WTC11 (cell line): ENCODE measurements at places on chromosomes 5 and 9. TPM values are rescaled to one million over a fixed set of nuclear protein-coding genes. Genes with fewer than 3 reads are reported as not detected.

Gene ENHO
- total RNA-seq, result 26.9 to 28.3 TPM (median 27.9 TPM) in 3 replicates

Gene MACIR
- total RNA-seq, result 12.4 to 13.8 TPM (median 13.1 TPM) in 3 replicates

Gene PCSK1
- total RNA-seq, result 2.7 to 4.5 TPM (median 3.6 TPM) in 3 replicates

Gene MVB12B
- total RNA-seq, result 4.9 to 5.7 TPM (median 5.5 TPM) in 3 replicates

Gene GHR
- 0.48 to 0.57 TPM (median 0.53 TPM) in 3 replicates for total RNA-seq

Gene PFN3
- total RNA-seq, result 0.48 TPM in 1 of 3 replicates, not detected in the others

Gene LIFR
- 12.9 to 14.4 TPM (median 13.7 TPM) in 3 replicates for total RNA-seq

Gene TIMD4
- total RNA-seq, result 0.13 TPM in 1 of 3 replicates, not detected in the others

Gene C9orf153
- total RNA-seq, result 0.21 to 0.53 TPM in 2 of 3 replicates, not detected in the other

Gene SHLD3
- 1.9 to 3.3 TPM (median 2.5 TPM) in 3 replicates for total RNA-seq

Gene DAPK1
- 127 to 130 TPM (median 129 TPM) in 3 replicates for total RNA-seq

Gene PCDHA7
- total RNA-seq, result 2.3 to 2.7 TPM (median 2.4 TPM) in 3 replicates

Gene DMRTA1
- 2.4 to 2.8 TPM (median 2.6 TPM) in 3 replicates for total RNA-seq

Gene CDX1
- total RNA-seq, result 0.09 to 0.14 TPM (median 0.13 TPM) in 3 replicates

Gene DNAJC21
- total RNA-seq, result 48.7 to 62.5 TPM (median 49.6 TPM) in 3 replicates

Gene SMAD5
- total RNA-seq, result 54.9 to 70.3 TPM (median 65.2 TPM) in 3 replicates

Gene SLC45A2
- total RNA-seq, result not detected in 3 replicates

Gene ARL14EPL
- total RNA-seq, result not detected in 3 replicates

Gene PTPDC1
- total RNA-seq, result 8.9 to 9.5 TPM (median 9.2 TPM) in 3 replicates

Gene SCGB3A2
- total RNA-seq, result 57.3 to 79.1 TPM (median 66.0 TPM) in 3 replicates

Gene PCDHGA11
- total RNA-seq, result 7.0 to 8.4 TPM (median 7.1 TPM) in 3 replicates

Gene CAVIN4
- 6.7 to 7.1 TPM (median 6.8 TPM) in 3 replicates for total RNA-seq

Gene OR1Q1
- not detected in 3 replicates for total RNA-seq

Gene MYMK
- 0.34 TPM in 1 of 3 replicates, not detected in the others for total RNA-seq

Gene RNF14
- total RNA-seq, result 17.0 to 22.6 TPM (median 20.5 TPM) in 3 replicates

Gene ADAMTS19
- total RNA-seq, result 28.0 to 30.5 TPM (median 28.5 TPM) in 3 replicates

Gene TUT7
- 18.8 to 24.5 TPM (median 19.8 TPM) in 3 replicates for total RNA-seq

Gene PCDHGC4
- total RNA-seq, result 4.5 to 6.1 TPM (median 5.1 TPM) in 3 replicates

Gene CCDC180
- 5.9 to 7.4 TPM (median 6.5 TPM) in 3 replicates for total RNA-seq

Gene TAF11L6
- not detected in 3 replicates for total RNA-seq

Gene TEX48
- total RNA-seq, result not detected in 3 replicates

Gene PCDHGB3
- 3.3 to 4.2 TPM (median 3.5 TPM) in 3 replicates for total RNA-seq

Gene AQP3
- total RNA-seq, result 3.0 to 3.6 TPM (median 3.5 TPM) in 3 replicates

Gene PRDM9
- total RNA-seq, result 0.15 TPM in 1 of 3 replicates, not detected in the others

Gene ANKRD18B
- 11.0 to 16.4 TPM (median 13.6 TPM) in 3 replicates for total RNA-seq

Gene FOXI1
- total RNA-seq, result not detected in 3 replicates

Gene SPOCK1
- 13.2 to 15.8 TPM (median 15.2 TPM) in 3 replicates for total RNA-seq

Gene NDOR1
- 40.3 to 49.0 TPM (median 43.2 TPM) in 3 replicates for total RNA-seq

Gene OR2K2
- not detected in 3 replicates for total RNA-seq

Gene CATSPER3
- total RNA-seq, result 0.34 to 0.44 TPM (median 0.37 TPM) in 3 replicates

Gene LPAR1
- 3.3 to 4.9 TPM (median 4.0 TPM) in 3 replicates for total RNA-seq

Gene EPB41L4A
- total RNA-seq, result 5.2 to 8.3 TPM (median 6.5 TPM) in 3 replicates

Gene CNTNAP3
- 4.6 to 7.9 TPM (median 4.8 TPM) in 3 replicates for total RNA-seq

Gene HTR4
- not detected in 3 replicates for total RNA-seq

Gene FGF1
- total RNA-seq, result 0.21 to 0.55 TPM in 2 of 3 replicates, not detected in the other

Gene BTF3
- 736 to 764 TPM (median 736 TPM) in 3 replicates for total RNA-seq

Gene FOXE1
- 0.05 to 0.09 TPM (median 0.07 TPM) in 3 replicates for total RNA-seq

Gene PTGDS
- 2.2 to 4.0 TPM (median 2.9 TPM) in 3 replicates for total RNA-seq

Gene FBP2
- not detected in 3 replicates for total RNA-seq

Gene CDKN2B-AS1
- 0.21 to 0.24 TPM in 2 of 3 replicates, not detected in the other for total RNA-seq

Gene BTNL8
- total RNA-seq, result 0.48 to 0.96 TPM (median 0.85 TPM) in 3 replicates

Gene LCN15
- total RNA-seq, result 0.52 to 1.0 TPM (median 0.96 TPM) in 3 replicates

Gene TERT
- total RNA-seq, result 40.4 to 42.9 TPM (median 40.5 TPM) in 3 replicates
